ENCODE measurements at places on chromosomes 12 and 14.

DNA sequence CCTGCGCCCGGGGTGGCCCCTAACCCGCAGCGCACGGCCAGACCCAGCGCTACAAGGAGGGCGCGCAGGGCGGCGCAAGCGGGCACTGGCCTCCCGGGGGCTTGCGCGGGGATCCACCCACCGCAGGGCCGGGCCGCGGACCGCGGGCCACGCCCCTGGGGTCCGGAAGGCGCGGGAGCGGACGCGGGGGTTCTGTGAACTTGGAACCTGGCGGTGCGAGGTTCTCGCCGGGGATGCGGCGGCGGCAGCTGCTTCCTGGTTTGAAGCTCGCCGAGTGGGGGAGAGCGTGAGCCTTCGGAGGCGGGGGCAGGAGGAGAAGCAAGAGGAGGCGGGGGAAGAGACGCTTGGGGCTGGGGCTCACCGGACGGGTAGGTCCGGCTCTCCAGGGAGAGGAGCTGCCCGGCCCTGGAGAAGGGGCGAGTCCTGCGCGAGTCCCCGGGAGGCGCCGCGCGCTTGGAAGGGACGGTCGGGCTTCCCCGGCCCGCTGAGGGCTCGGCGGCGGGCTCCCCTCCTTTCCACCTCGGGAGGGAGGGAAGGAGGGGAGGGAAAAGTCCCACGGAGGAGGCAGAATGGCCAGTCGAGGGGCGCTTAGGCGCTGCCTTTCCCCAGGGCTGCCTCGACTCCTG is at the start of gene PRKCH:
TSS of gene PRKCH (plus strand) at position 195 of the 626 bp plus-strand sequence. CDS start 523 bp downstream, outside the sequence.
- DNase-seq = peak; percentile 26

DNA sequence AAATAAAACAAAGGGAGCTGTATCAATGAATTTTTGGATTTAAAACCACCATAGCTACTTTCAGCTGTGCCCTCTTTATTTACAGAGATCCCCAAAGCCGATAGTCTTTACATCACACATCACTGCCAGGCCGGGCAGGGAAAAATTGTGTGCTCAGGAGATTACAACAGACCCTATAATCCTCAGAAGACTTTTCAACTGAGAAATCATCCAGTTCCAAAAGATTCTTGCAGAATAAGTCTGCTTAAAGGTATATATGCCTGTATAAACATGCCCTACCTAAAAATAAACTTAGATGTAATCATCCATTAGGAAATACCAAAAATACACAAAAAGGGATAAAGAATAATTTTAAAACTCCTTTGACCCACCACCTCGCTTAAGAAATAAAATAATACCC is 70.1 kb upstream of the MAP1LC3B2 start:
- no peak for DNase-seq

- DNase-seq = peak; percentile 53
These were observed 41.3 kb upstream of the LMNTD1 start for GRCh38 chr12:25594376-25594775.

GRCh38 chr12:15001733-15002382 is 29.0 kb downstream of the PDE6H start:
- DNase-seq = peak; percentile 30

DNA sequence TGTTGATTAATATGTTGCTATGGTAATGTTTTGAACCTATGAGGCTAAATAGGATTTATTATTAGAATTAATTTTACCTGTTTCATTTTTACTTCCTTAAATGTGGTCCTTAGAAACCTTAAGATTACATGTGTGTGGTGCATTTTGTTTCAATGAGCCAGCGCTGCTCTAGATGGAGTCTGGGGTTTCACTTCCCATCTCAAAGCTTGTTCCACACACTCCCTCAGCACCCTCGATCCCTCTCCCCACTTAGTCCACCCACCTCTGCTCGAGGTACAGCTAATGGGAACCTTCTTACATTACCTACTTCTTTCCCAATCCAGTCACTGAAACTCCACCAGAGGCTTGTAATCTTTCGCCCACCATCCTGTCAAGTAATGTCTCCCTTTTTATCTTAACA is 205.2 kb downstream of the PAX9 start:
- DNase-seq = no peak

DNA sequence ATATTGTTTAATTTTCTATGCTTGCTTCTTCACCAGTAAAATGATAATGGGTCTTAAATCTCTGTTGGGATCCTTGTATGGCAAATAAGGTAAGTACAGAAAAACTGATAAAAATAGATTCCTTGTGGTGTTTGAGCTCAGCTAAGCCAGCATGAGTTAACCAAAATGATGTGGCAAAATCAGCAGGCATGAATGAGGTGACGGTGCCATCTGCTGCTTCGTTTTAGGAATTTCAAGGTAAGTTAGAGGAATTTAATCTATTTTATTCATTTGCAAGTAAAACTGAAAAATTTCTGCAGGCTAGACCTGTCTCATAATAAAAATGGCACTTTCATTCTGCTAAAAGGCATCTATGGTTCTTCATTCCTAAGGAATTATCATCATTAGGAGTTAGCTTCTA is 10.0 kb upstream of the CLEC7A start:
- peak; percentile 75 for DNase-seq

- peak; percentile 4 for DNase-seq
These were observed 11.5 kb downstream of the GPR33 start for GRCh38 chr14:31476131-31476866.

DNA sequence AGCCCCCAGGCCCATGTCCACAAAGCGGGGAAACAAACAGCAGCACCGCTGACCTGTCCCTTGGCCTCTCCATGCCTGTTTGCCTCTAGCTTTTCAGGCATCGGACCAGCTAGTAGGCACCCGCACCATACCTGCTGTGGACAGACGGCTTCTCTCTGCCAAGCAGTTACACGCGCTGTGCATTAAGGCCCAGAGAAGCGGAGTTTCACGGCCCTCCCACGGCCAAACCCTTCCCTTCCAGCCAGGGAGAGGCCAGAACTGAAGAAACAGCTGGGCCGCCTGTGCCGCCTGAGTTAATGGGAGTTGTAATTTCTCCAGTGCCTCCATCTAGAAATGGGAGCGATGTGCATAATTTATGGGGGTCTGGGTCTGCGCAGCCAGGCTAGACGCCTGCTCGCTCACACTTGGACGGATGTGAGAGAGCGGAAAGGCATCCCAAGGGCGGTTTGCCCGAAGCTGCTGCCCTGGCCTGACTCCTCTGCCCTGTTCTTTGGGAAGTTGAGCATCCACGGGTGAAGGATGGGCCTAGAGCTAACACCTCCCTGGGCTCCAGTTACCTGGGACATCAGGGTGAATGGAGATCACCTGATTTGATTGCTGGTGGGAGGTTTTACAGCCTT is 89.7 kb upstream of the BCL11B start:
- no peak for DNase-seq

- DNase-seq = no peak
These were observed 7.4 kb upstream of the PPFIBP1 start for GRCh38 chr12:27516625-27517024.

- DNase-seq = peak; percentile 68
These were observed 15.1 kb downstream of the LTBP2 start for GRCh38 chr14:74596741-74597450.

DNA sequence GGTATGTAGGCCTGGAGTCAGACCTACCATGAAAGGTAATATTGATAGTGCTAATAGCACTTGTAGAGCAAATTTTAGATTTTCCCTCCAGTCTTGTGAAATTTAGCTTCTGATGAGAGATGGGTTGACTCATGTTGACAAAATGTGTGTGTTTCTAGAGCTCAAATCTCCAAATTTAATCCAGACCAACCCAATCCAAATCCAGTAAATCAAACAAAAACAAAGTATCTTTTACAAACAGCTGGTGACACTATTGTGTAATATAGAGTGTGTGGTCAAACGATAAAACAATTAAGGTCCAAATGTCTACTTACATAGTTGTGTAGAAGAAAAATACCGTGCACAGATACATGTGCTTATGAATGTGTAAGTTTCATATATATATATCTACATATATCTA is 63.4 kb upstream of the KITLG start:
- DNase-seq = peak; percentile 36

DNA sequence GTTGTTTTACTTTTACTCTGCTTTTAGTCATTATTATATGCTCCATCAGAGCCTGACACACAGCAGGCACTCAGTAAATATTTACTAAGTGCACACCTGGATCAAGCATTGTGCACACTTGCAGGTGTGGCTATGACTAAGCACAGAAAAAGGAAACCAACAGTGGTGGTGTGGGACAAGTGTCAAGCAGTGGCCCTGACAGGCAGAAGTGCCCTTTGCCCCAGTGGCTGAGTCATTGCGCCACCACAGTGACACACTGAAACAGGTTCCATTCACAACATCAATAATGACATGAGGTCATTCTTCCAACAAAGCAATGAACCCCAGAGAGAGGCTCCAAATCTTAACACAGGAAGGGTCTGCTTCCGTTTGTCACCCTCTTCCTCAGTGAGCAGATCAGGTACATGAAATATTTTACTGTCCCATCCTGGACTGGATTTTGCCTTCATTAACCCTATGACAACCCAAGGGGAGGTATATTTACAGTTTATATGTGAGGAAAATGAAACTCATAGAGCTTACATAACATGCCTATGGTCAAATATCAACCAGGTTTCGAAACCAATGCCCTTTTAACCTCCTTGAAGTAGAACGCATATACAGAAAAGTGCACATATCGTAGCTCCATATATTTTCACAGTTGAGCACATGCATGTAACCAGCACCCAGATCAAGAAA is 82.6 kb upstream of the GTF2A1 start:
- no peak for DNase-seq

DNA sequence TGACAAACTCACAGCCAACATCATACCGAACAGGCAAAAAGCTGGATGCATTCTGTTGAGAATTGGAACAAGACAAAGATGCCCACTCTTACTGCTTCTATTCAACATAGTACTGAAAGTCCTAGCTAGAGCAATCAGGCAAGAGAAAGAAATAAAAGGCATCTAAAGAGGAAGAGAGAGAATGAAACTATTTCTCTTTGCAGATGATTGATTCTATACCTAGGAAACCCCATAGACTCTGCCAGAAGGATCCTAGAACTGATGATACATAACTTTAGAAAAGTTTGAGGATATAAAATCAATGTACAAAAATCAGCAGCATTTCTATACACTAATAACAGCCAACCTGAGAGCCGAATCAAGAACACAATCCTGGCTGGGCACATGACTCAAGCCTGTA is 6.1 kb upstream of the ANO6 start:
- DNase-seq = no peak

GRCh38 chr12:114858388-114859146 is 174.6 kb upstream of the TBX3 start:
- no peak for DNase-seq

GRCh38 chr12:124715121-124715990 is 147.9 kb upstream of the NCOR2 start:
- peak; percentile 60 for DNase-seq

DNA sequence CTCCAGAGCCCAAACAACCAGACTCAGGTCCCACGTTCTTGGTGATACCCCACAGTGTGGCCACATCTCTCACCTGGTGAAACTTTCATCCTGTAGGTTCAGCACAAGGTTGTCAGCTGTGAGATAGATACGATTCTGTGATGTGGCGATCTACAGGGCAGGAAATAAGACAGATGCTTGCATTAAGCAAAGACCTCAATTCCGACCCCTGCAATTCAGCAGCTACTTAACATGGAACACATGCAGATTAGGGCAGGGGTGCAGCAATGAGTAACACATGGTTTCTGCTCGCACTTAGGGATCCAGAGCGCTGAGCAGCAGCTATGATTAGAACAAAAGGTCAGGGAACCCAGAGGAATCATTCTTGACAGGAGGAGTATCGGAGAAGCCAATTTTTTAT is 4.1 kb downstream of the PHB2 start:
- no peak for DNase-seq

- DNase-seq = no peak
These were observed 228.5 kb upstream of the KRR1 start for GRCh38 chr12:75739912-75740311.

DNA sequence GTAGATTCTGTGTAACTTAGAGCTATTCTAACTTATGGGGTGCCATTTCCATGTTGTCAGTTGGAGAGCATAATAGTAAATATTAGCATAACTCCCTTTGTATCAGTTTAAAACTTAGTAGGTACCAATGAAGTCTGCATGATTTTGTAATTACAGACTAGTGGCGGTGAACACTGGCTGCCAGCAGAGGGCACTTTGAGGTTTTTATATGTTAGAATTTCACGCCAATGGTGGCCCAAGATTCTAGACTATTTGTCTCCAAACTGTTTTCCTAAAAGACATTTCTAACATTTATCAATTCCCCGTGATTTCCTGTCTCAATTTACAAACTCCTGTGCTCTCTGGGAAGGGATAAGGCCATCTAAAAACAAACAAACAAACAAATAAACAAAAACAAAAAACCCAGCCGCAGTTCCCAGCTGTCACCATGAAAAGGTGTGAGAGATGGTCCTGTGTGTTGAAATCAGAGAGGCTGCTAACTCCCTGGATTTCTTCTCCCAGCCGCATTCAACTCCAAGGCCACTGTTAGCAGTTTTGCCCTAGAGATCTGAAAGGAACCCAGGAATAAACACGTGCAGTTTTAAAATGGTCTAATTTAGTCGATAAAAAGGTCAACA is 57.6 kb downstream of the BRMS1L start:
- peak; percentile 39 for DNase-seq

- DNase-seq = no peak
These were observed 1.4 kb downstream of the HSP90AA1 start for GRCh38 chr14:102085488-102085887.

GRCh38 chr12:71766202-71766601 is 11.5 kb downstream of the RAB21 start:
- DNase-seq = no peak

GRCh38 chr14:59199614-59200013 is 11.1 kb downstream of the DAAM1 start:
- DNase-seq = no peak

- no peak for DNase-seq
These were observed 11.9 kb downstream of the PPP1R36 start for GRCh38 chr14:64561631-64562030.

- no peak for DNase-seq
These were observed 111.3 kb downstream of the FOXG1 start for GRCh38 chr14:28877923-28878322.

GRCh38 chr12:110466791-110467190 is 1.3 kb downstream of the GPN3 start:
- DNase-seq = no peak

DNA sequence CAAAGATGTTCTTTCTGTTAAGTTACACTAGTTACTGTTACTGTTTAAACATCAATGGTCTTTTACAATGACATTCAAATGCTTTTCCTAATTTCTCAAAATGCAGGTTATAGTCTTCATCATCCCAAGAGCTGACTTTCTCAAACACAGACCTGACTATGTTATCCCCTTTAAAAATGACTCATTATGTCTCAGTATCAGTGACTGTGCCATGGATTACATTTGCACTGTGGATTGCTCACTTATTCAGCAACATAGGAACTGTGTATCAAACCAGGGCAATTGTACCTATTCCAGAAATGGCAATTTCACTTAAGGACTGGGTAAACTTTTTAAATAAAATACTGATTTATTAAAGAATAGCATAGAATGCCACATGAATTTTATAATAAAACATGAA is 630.2 kb upstream of the NOVA1 start:
- no peak for DNase-seq

GRCh38 chr14:51518280-51518679 is 133.4 kb upstream of the FRMD6 start:
- no peak for DNase-seq

GRCh38 chr14:66920196-66920595 is 269.0 kb upstream of the GARIN2 start:
- peak; percentile 73 for DNase-seq

- no peak for DNase-seq
These were observed 97.0 kb downstream of the ZFP36L1 start for GRCh38 chr14:68695856-68696255.
